ENCODE measurements at places on chromosomes 5 and 9. TPM values are rescaled to one million over a fixed set of nuclear protein-coding genes. Genes with fewer than 3 reads are reported as not detected.

DNA sequence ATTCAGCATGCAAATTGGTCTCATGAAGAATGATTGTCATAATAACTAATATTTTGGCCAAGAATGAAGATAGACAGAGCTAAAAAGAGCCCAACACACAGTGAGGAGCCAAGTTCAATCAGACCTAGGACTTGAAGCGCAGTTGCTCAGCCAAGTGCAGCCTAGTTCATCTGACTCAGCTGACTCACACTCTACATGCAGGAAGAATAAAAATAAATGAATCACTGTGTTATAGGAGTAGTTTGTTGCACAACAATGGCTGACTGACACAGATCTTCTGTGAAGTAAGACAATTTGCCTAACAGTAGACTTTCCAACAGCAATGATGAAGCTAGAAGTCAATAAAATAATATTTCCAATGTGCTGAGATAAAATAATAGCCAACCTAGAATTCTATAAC is 261.5 kb downstream of the CEMIP2 start:
- DNase-seq, result peak; percentile 27

ADAMTS16 gene
- 0.28 TPM for total RNA-seq

- peak; percentile 37 for DNase-seq
These were observed at the start of gene SPINK4 for GRCh38 chr9:33239921-33240320. TSS of gene SPINK4 (plus strand) at chr9:33240167. CDS start at chr9:33240209, 42 bp downstream.

GBGT1 gene
- 1.8 TPM for total RNA-seq

DNA sequence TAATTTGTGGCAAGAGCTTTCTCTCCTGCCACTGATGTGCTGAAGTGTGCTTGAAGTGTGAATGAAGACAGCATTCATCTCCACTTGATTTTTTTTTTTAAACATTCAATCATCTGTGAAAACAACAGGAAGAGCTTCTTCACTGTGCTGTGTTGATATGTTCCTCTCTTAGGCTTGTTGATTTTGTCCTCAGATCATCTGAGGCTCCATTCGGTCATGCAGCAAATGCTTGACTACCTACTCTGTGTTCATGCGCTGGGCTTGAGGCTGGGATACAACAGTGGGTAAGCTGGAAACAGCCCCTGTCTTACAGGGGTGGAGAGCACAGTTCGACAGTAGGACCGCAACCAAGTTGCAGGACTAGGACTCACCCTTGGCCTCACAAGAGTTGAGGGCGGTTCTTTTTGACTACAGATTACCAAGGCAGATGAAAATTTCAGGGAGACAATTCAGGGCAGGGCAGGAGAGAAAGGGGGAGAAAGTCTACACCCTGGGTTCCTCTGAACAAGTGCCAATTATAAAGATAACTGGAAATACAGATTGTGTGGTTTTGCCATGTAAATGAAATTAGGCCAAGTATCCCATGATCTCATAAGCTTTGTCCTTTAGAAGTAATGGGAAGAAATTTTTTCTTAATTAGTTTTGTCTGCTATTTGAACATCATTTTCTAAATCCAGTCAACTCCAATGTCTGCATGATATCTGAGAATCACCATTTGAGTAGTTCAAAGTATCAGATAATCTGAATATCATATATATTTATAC is 31.0 kb upstream of the F2R start:
- no peak for DNase-seq

- no peak for DNase-seq
These were observed 371.1 kb upstream of the GRAMD2B start for GRCh38 chr5:126052120-126052519.

- DNase-seq, result no peak
These were observed 176.6 kb downstream of the ZDHHC21 start for GRCh38 chr9:14516656-14517055.

GABRB2 gene
- total RNA-seq, result not detected

GRCh38 chr5:73892218-73892617 is 266.2 kb downstream of the ARHGEF28 start:
- no peak for DNase-seq

XRCC4 gene
- 11.7 TPM for total RNA-seq

CDH10 gene
- 0.18 TPM for total RNA-seq

GKAP1 gene
- total RNA-seq, result 1.7 TPM

DNA sequence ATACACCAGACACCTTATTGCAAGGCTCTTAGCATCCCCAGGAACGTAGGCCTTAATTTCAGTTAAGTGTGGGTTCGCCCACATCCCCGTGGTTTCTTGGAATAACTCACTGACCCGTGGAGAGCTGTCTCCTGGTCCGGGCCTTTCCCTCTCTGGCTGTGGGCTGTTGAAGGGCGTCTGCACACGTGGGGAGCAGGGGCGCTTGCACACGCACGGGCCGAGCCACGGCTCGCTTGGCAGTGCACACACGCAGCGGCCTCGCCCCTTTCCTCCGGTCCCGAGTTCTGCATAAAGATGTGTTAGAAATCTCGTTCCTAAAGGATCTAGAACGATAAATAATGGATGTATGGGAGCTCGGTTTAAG is 141.9 kb downstream of the PBX3 start:
- DNase-seq, result peak; percentile 3

DNA sequence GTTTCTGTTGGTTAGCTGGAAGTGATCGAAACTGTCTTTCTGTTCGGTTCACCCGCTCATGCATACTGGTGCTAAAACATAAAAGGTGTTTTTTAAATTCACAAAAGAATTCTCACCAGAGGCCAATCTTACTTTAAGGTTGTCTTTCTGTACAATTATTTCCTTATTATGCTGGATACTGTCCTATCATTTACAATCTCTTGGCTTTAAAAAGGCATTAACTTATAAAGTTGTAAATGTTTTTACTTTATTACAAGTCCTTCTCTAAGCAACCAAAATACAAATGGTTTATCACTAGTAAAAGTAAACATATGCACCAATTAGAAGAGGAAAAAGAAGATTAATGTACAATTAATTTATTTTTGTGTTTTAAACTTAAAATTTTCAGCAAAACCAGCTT is 10.7 kb downstream of the CARNMT1 start:
- DNase-seq, result no peak

CTNND2 gene
- total RNA-seq, result not detected

GRCh38 chr5:55692509-55692908 is 19.6 kb downstream of the SLC38A9 start:
- DNase-seq, result no peak

DNA sequence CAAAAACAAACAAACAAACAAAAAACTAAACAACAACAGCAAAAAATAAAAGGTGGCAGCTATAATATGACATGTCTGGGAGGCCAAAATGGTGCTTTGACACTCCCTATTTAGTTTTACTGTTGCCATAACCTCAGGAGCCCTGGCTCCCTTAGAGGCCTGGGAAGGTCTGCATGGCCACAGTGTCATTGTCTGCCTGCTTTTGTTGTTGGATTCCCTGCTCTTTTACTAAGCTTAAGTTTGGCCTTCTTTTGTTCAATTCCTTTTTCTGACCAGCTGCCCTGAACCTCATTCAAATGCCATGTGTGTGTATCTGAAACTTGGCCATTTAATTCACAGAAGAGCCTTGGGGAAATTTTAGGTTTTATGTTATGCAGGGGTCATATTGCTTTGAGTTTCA is 458.2 kb downstream of the TMEM232 start:
- DNase-seq, result no peak

NUDT12 gene
- total RNA-seq, result 10.0 TPM

TICAM2 gene
- 4.3 TPM for total RNA-seq

DNA sequence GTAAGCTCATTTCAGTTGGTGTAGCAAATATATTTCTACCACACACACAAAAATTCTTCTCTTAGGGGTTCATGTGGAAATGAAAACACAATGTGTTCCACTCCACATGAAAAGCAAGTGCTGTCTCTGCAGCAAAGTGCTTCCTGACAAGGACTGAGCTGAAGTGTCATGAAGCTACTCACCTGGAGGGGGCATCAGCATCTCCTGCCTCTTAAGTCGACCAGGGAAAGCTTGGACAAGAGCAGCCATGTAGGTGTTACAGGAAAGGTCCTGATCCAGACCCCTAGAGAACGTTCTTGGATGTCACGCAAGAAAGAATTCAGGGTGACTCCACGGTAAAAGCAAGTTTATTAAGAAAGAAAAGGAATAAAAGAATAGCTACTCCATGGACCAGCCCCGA is 62.8 kb downstream of the SV2C start:
- DNase-seq, result peak; percentile 1

DNA sequence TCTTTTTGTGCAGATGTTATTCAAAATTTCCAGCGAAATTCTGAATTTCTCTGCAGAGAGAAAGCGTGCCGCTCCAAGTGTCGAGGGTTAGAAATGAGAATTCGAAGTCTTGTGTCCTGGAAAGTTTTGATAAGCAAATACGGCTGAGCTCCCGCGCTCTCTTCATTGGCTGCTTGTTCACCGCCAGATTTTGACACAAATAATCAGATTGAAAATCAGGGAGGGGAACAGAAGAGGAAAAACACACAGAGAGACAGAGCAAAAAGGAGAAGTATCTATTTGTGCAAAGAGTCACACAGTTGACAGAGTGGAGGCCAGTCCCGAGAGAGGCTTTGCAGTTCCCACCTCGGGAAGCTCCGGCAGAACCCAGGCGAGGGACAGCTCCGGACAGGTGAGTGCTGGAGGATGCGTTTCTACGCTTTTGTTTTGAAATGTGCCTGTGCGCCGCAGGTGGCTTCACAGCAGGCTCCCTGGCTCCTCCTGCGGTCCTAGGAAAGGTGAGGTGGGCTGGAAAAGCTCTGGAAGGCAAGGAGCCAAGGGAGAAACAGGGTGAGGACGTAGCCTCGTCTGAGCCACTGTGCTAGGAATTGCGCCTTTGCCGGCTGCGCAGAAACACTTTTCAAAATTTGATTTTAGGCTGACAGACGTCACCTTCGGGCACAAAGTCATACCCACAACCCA is at the start of gene GFI1B:
GFI1B (plus strand) TSS at position 244 of the 681 bp plus-strand sequence. CDS start 7,985 bp downstream, outside the sequence.
- DNase-seq, result no peak

DNA sequence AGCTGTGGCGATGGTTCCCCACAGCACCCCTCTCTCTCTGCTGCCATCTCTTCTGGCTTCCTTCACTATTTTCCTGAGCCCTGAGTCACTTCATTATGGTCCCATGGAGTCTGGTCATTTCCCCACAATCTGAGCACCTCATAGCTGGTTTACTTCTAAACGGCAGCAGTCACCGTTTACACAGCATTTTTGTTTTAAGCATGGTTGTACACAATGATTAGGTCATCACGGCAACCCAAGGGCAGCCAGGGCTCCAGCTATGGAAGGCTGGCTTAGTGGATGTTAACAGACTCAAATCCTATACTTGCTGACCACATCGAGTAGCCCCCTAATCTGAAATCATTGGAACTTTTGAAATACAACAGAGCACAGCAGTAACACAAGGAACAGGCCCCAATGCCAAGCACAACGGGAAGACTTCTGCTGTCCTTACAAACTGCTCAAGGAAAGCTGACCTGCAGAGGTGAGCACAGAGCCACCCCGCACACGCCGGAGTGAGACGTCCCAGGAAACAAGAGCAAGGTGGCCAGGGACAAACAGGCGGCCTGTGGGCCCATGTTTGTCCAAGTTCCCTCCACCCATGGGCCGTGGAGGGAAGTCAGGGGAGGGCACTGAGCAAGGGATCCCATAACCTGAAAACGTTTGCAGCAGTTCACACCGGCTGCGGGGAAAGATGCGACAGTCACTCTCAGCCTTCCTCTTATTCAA is 22.9 kb downstream of the CAMSAP1 start:
- DNase-seq, result peak; percentile 86

CNTRL gene
- total RNA-seq, result 7.3 TPM

CAMK4 gene
- total RNA-seq, result 4.8 TPM

GRCh38 chr5:122095158-122095557 is 17.1 kb upstream of the LOX start:
- no peak for DNase-seq

GRCh38 chr5:98750693-98751092 is 22.8 kb upstream of the RGMB start:
- no peak for DNase-seq

GAS1 gene
- total RNA-seq, result 3.1 TPM

LHX3 gene
- not detected for total RNA-seq

BTNL3 gene
- not detected for total RNA-seq

FRMD3 gene
- under 0.01 TPM for total RNA-seq

DBN1 gene
- total RNA-seq, result 122 TPM

DNA sequence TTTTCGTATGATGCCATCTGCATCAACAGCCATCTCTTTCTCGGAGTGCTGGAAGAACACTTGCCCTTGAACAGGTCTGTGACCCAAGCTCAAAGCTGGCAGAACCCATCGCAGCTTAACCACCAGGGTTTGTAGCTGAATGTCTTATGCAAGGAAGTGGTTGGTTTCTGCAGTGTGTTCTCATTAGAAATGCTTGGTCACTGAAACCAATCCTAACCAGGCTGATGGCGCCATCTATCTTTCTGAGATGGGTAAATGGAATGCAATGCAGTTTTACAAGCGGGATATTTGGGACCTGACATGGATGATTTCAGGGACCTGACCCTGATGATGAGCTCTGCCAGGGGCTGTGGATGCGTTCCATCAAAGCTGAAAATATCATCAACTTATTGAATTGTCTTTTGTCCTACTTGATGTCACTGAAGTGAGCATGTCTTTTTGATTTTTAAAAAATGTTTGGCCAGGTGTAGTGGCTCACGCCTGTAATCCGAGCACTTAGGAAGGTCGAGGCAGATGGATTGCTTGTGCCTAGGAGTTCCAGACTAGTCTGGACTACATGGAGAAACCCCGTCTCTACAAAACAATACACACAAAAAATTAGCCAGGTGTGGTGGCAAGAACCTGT is 28.7 kb downstream of the DMRT3 start:
- DNase-seq, result peak; percentile 47

- no peak for DNase-seq
These were observed 4.2 kb downstream of the SLC1A3 start for GRCh38 chr5:36610621-36611020.

PDE6A gene
- not detected for total RNA-seq

TRPM3 gene
- not detected for total RNA-seq

PKD2L2 gene
- total RNA-seq, result not detected

MSX2 gene
- total RNA-seq, result 2.2 TPM

DNA sequence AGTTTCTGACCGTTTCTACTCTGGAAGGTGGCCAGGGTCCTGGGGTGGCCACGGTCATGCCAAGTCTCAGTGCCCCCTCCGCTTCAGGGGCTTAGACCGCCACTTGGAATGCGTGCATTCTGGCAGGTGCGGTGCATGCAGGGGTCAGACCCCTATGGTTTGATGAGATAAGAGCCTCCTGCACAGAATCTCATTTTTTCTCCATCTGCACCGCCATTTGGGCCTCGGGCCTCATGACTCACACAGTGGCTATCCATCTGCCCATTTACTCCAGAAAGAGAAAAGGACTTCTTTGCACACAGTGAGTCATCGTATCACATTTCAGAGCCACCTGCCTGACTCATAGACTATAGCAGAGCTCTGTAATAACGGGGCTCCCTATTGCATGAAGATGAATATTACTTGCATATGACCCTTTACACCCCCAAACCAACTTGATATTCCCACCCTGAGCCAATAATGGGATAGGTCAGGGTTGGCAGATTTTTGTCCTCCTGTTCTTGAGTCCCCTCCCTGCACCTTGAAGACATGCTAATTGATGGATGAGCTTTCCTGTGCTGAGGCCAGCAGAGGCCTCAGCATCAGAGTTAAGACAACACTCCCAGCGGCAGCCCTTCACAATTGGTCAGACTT is 157.4 kb downstream of the NR3C1 start:
- peak; percentile 97 for DNase-seq

DNA sequence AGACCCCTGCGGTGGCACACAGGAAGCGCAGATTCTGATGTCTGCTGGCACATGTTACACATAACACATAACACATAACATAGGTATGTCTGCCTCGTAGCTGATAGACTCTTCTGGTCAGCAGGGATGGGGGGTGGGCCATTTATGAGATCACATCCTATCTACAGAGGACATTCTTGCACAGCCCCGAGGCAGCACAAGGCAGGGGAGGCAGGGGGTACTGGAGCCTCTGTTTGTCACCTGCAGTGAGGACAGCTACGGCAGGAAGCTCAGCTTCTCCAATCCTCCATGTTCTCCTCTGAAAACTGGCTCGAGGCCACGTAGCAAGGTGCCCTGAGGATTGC is 16.7 kb upstream of the MED10 start:
- DNase-seq, result no peak

- DNase-seq, result peak; percentile 83
These were observed 111.8 kb downstream of the CARTPT start for GRCh38 chr5:71830681-71831539.
